Activated T-helper 1 cell treated with Interleukin-2 at 50 U/mL for 16 hours (primary cell): ENCODE measurements at places on chromosomes 16 and 17.

- DNase-seq = no peak
Observed at GRCh38 chr16:11076259-11077018, 132.1 kb downstream of the CLEC16A start.

DNA sequence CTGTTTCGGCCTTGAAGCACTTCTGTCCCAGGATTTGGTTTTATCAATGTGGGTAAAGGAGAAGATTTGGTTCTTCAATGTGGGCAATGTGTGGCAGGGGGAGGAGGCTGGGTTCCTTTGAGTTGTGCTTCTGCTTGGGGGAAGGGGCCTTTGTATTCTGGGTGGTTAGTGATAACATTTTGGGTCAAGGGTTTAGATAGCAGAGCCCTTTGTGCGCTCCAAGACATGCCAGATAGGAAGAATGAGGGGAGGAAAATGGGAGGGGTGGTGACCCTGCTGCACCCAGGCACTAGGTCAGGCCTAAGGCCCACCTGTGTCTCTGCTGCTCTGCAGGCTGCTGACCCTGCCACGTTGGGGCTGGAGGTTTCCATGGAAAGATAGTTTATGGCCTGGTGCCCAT lies 40.0 kb upstream of the CDC42EP4 start:
- DNase-seq = no peak

DNA sequence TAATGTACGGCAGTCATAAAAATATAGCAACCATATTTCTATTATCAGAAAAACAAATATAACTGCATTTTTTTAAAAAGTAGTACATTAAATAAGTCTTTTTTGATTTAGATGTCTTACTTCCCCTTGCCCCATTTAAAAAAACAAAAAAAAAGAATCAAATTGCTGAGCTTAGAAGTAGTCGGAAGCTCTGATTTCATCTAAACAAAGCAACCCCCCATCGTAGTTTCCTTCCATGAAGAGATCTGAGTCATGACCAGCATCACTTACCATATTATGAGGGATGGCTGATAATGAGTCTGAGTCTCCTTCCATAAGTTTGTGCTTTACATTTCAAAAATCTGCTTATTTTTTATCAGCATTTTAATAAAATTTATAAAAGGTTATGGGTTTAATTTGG lies 86.2 kb downstream of the ITFG1 start:
- DNase-seq = no peak

GRCh38 chr16:19118938-19119431 lies 5.2 kb downstream of the ITPRIPL2 start:
- DNase-seq = no peak

- DNase-seq = no peak
Observed at GRCh38 chr17:82062076-82062983, 3.3 kb downstream of the DUS1L start.
